NCI-H1694 (cell line): ENCODE measurements at places on chromosomes 5 and 9.

GRCh38 chr9:68997666-68998065 is 16.2 kb downstream of the PRKACG start:
- no peak for DNase-seq

- DNase-seq, result no peak
Measured at GRCh38 chr5:35919191-35919590, 19.2 kb downstream of the CAPSL start.

DNA sequence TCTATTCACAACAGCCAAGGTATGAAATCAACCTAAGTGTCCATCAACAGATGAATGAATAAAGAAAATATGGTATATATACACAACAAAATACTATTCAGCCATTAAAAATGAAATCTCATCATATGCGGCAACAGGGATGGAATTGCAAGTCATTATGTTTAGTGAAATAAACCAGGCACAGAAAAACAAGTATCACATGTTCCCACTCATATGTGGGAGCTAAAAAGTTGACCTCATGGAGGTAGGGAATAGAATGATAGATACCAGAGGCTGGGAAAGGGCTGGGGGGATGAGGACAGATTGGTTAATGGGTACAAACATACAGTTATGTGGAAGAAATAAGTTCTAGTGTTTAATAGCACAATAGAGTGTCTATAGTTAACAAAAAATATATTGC is 149.7 kb downstream of the DEPDC1B start:
- DNase-seq, result no peak

DNA sequence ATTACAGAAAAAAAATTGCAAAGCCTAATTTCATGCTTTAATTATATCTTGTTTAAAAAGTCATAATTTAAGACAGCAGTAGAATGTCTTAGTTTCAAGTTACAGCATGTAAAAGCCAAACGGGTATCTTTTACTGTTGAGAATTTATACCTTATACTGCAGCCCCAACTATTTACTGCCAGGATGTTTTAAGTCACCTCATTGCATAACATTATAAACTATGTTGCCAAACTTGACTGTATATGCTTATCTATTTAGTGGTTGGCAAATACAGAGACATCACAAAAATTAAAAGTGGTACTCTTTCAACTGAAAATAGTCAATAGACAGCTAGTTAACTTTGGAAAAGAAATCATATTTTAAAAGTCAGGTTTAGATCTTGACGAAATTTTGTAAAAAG is 119.5 kb downstream of the EDIL3 start:
- no peak for DNase-seq

DNA sequence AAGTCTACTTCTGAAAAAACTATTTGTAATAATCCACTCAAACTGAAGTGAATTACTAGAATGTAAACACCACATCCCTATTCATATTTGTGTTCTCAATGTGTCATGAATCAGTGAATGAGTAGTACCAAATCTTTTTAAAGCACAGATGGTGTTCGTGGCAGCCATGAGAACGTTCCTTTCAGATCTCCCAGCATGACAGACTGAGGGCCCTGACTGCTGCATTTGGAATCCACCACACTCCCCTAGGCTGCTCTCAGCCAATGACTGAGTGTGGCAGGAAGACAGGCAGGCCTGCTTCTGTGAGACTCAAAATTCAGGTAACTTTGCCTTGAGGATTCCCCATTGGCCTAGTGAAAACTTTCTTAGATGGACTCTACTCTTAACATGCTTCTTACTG is 10.9 kb upstream of the JMY start:
- DNase-seq, result no peak

GRCh38 chr9:72327631-72328030 is 37.4 kb downstream of the ZFAND5 start:
- DNase-seq, result no peak

DNA sequence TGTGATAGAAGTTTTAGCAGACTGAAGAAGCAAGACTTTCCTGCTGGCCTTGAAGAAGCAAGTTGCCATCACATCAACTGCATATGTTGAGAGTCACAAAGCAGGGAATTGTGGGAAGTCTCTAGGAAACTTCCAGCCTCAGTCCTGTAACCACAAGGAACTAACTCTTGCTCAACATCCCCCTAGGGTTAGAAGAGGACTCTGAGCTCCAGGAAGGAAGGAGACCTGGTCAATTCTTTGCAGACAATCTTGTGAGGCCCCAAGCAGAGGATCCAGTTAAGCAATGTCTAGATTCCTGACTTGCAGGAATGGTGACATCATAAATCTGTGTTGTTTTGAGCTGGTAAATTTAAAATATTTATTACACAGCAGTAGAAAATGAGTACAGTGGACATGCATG is 18.6 kb upstream of the ZNF366 start:
- DNase-seq, result no peak

- no peak for DNase-seq
Measured at GRCh38 chr5:171715551-171715950, 70.1 kb upstream of the SMIM23 start.

DNA sequence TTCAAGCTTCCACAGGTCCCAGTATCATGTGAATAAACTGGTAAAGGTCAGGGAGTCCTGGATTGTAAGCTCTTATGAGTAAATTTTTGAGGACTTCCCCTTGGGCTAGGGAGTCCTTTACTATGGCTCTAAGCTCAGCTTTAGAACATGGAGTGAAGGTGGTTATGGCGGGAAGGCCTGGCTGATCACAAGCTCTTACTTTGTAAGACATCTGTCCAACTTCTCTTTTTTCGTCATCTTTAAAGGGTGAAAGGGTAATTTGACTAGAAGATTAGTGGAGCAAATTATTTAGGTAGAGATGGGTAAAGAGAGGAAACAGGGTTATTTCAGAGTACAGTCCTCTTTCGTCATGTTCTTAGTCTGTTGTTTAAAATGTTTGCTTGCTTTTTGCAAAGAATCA is 155.4 kb downstream of the AOPEP start:
- no peak for DNase-seq

GRCh38 chr9:134461426-134461982 is 135.2 kb downstream of the RXRA start:
- DNase-seq, result no peak

GRCh38 chr5:134545070-134545868 is 19.8 kb downstream of the JADE2 start:
- no peak for DNase-seq

DNA sequence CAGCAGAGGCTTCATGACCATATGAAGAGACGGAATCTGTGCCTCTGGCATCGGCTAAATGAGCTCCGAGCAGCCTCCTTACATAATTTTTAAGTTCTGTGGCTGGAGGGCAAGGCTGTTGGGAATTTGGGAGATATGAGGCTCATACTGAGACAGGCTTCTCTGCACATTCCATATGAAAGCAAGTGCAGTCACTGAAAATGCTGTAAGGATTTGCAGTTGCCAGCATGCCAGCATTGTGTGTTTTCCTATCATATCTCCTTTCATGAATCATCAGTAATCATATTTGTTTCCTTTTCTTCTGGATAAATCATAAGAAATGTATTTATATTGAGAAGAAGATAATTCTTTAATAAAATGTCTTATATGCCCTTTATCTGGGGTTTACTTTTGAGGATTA is 775.4 kb downstream of the SEMA5A start:
- DNase-seq, result no peak

DNA sequence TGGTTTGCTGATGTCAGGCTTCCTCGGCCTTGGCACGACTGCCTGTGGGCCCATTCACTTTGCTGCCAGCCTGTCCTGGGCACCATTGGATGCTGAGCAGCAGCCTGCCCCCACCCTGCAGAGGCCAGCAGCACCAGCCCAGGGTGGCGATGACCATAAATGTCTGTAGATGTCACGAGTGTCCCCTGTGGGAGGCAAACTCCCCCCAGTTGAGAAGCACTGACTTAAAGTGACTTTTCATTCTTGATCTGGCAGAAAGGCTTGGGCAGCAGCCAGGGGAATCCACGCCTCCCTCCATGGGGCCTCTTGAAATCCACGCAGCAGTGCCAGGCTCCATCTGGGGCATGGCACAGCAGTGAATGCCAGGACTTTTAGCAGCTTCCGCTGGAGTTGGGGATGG is 21.8 kb downstream of the IRX4 start:
- DNase-seq, result no peak

DNA sequence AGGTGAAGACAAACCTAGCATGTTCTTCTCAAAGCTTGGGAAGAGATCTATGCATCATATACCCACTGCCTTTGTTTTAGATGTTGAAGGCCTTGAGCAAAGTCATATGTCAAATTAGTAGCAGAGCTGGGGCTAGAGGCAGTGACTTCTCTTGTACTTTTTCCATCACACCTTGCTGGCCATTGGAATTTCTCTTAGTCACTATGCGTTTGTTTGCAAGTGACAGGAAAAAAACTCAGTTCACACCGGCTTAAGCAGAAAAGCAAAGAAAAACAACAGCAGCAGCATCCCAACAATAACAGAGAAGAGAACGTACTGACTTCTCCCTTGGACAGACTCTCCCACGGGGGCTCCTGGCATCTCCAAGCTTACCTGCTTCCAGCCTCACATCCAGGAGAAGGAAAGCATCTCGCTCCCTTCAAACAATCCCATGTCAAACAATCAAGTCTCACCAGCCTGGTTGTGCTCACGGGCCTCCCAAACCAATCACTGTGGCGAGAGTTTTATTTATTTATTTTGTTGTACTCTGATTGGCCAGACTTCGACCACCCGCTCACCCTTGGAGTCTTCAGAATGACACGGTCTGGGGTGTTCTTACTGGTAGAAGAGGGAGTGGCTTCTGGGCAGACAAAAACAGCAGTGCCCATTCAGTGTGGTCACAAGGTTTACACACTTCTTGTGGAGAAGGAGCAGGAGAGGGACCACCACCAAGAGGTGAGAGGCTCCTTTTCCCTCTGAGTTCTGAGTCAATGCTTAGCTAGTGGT is 83.8 kb upstream of the STC2 start:
- DNase-seq, result no peak

DNA sequence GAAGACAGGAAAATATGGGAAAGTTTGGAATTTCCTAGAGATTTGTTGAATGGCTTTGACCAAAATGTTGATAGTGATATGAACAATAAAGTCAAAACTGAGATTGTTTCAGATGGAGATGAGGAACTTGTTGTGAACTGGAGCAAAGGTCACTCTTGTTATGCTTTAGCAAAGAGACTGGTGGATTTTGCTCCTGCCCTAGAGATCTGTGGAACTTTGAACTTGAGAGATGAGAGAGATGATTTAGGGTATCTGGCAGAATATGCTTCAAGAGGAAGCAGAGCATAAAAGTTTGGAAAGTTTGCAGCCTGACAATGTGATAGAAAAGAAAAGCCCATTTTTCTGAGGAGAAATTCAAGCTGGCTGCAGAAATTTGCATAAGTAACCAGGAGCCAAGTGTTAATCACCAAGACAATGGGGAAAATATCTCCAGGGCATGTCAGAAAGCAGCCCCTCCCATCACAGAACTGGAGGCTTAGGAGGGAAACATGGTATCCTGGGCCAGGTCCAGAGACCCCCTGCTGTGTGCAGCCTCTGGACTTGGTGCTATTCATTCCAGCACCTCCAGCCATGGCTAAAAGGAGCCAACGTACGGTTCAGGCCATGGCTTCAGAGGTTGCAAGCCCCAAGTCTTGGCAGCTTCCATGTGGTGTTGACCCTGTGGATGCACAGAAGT is 114.3 kb upstream of the STARD4 start:
- DNase-seq, result no peak

- DNase-seq, result no peak
Measured at GRCh38 chr5:40106847-40107246, 572.9 kb upstream of the PTGER4 start.

DNA sequence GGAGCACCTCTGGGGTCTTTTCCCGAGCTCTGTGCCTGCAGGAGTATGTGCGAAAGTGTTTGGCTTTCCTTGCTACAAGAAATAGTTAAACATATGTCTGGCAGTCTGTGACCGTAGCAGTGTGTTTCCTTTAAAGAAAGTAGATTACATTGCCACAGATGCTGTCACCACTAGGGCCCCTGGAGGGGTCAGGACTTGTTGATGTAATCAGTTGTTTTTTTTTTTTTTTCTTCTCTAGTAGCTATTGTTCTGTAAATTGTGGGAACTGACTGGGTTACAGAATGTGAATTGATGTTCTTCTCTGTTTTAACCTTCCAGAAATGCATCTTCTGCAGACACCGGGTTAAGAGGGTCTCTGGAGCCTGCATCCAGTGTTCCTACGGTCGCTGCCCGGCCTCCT is 345.6 kb downstream of the KDM4C start:
- DNase-seq, result no peak

GRCh38 chr5:40221255-40221654 is 458.5 kb upstream of the PTGER4 start:
- DNase-seq, result no peak

- no peak for DNase-seq
Measured at GRCh38 chr5:23721336-23721735, 213.9 kb downstream of the PRDM9 start.

DNA sequence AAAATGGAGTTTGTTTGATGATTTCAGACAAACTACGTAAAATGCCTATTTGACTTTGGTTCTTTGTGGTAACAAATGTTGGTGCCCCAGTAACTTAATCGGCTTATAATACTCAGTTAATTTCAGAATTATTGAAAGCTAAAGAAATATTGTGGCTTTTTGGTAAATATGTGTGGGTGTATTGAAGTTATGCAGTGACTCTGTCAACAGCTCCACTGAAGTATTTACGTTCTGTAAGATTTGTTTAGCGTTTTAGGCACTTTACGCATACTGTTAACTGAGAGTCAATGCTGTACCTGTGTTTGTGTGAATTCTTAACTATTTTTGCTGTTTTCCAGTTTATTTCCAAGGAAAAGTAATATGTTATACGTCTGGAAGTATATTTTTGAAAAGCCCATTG is 2.2 kb downstream of the RAD23B start:
- no peak for DNase-seq

GRCh38 chr5:162811071-162811470 is 626.3 kb upstream of the CCNG1 start:
- no peak for DNase-seq

- no peak for DNase-seq
Measured at GRCh38 chr5:3024976-3025375, 273.5 kb upstream of the IRX2 start.

- peak; percentile 83 for DNase-seq
Measured at GRCh38 chr5:32589942-32590869, 4.8 kb downstream of the SUB1 start.

- DNase-seq, result no peak
Measured at GRCh38 chr5:57382655-57383054, 100.0 kb downstream of the ACTBL2 start.

GRCh38 chr9:351916-352315 is 137.3 kb downstream of the DOCK8 start:
- no peak for DNase-seq

DNA sequence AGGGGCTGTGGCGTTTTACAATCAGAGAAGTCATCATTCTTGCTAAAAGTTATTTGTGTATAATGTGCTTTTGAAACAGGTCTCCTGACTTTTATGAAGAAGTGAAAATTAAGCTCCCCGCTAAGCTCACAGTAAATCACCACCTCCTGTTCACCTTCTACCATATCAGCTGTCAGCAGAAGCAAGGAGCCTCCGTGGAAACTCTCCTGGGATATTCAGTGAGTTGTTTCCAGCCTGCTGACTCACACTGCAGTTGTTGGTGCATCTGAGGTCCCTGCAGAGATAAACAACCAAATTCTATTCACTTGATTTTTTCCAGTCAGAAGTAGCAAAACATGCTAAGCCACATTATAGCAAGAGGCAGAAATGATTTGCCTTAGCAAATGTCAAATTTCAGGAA is 156.7 kb downstream of the DOCK8 start:
- DNase-seq, result peak; percentile 23

- DNase-seq, result no peak
Measured at GRCh38 chr5:6188976-6189375, 189.4 kb downstream of the MED10 start.
